ENCODE measurements at places on chromosomes 5 and 9. TPM values are rescaled to one million over a fixed set of nuclear protein-coding genes. Genes with fewer than 3 reads are reported as not detected.

NUTM2F gene
- polyA plus RNA-seq = 0.10 TPM

GLRA1 gene
- not detected for polyA plus RNA-seq

DNA sequence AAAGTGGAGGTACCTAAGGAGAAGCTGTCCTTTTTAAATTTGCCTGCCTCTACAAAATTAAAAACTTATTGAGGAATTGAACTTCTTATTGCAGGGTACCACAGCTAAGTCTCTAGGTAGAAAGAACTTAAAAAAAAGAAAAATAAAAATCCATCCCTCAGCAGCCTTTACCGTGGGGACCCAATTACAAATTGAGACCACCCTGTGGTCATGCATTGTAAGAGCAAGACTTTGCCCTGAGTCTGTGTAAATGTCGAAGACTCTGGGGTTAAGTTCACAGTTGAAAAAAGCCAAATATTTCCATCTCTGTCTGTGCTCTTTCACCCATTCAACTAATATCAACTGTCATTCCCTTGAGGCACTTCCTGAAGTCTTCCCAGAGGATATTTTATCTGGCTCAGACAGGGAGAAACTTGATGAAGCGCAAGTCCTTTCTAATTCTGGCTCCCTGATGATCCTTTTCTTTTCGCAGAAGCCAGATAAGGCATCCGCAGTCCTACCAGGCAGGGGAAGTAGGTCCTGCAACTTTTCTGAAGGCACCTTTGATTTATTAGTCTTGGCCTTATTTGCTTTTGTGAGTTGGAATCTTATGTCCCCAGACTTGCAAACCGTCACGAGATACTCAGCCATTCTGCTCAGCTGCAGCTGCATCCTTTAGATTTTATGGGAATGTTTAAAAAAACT lies 323.8 kb upstream of the WWC1 start:
- H3K27ac ChIP-seq = no peak overlapping the region
- H3K4me1 ChIP-seq = no peaks in the 10 kb centered on the region
- H3K27me3 ChIP-seq = no peaks in the 10 kb centered on the region
- H3K36me3 ChIP-seq = no peaks in the 10 kb centered on the region
- no peak overlapping the region for H3K4me3 ChIP-seq

GRCh38 chr5:72817076-72817481 lies 618 bp downstream of the TNPO1 start:
- H3K4me1 ChIP-seq = peaks cover 36% of the 10 kb centered on the region
- H3K27me3 ChIP-seq = no peaks in the 10 kb centered on the region
- DNase-seq = peak; percentile 65
- H3K27ac ChIP-seq = peak overlapping the region; percentile 100
- H3K36me3 ChIP-seq = no peaks in the 10 kb centered on the region
- peak overlapping the region; percentile 71 for H3K4me3 ChIP-seq

DNA sequence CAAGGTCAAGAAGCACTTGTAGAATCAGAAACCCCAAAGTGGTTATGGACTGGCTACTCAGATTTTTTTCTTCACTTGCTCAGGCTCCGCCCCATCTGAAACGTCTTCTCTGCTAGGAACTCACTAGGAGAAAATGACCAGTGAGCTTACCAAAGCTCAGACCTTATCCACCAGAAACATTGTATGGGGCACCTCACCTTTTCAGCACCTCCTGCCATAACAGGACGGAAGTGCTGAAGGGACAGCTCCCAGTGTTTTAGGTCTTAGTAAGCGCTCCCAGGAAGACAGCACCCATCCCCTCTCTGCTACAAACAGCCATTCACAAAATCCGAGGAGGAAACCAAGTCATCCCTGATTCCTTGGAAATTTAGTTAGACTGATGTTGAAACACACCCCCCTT lies 1.2 kb upstream of the GABRA1 start:
- no peak overlapping the region for H3K4me3 ChIP-seq
- no peaks in the 10 kb centered on the region for H3K4me1 ChIP-seq
- peaks cover 16% of the 10 kb centered on the region for H3K27me3 ChIP-seq
- H3K36me3 ChIP-seq = no peaks in the 10 kb centered on the region
- no peak overlapping the region for H3K27ac ChIP-seq
- no peak for DNase-seq
